ENCODE measurements at places on chromosomes 5 and 9.
A peak's percentile ranks its signal among the peaks of the same experiment; 100 is the strongest.

- DNase-seq = no peak
Observed at GRCh38 chr5:113232221-113232620, 202.6 kb downstream of the TSSK1B start.

- no peak for DNase-seq
Observed at GRCh38 chr5:849651-850301, 1.0 kb downstream of the ZDHHC11 start.

DNA sequence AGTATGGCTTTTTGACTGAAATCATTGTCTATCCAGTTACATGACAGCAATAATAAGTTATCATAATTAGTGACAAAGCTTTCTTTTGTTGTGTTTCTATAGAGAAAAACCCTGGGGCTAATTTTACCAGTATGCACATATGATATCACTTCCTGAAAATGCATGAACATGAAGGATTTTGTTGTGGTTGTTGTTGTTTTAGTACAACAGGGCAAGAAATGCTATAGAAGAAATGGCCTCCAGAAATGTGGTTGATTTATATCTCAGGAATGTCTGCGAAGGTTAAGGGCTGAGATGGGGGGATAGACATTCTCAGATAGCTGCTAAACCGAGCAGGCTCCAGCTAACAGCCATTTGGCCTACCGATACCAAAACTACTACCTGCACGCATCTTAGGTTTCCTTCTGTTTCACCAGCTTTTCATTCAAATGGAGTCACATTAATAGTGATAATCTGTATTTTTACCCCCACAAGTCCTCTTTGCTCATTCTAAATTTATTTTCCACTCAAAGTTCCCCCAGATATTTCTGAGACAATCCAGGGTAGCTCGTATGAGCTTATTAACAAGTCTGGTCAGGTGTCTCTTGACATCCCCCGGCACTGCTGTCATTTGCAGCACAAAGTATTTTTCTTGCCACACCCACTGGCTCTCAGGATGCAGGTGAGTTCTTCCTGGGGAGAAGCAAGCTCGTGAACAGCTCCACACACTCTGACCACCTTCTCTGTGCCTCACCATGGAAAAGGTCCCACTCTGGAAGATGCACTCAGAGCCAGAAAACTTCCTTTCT lies 232.4 kb upstream of the GAS1 start:
- no peak for DNase-seq

- peak; percentile 99 for DNase-seq
Observed at GRCh38 chr5:168314735-168315411, 23.4 kb downstream of the WWC1 start.

GRCh38 chr5:159052401-159053011 lies 47.2 kb downstream of the EBF1 start:
- no peak for DNase-seq

DNA sequence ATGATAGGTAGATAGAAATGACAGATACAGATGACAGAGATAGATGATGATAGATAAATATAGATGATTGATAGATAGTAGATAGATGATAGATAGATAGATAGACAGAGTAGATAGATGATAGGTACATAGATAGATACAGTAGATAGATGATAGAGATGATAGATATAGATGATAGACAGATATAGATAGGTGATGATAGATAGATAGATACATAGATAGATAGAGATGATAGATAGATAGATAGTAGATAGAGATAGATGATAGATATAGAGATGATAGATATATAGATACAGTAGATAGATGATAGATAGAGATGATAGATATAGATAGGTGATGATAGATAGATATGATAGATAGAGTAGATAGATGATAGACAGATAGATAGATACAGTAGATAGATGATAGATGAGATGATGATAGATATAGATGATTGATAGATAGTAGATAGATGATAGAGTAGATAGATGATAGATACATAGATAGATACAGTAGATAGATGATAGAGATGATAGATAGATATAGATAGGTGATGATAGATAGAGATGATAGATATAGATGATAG lies 95.7 kb upstream of the SMIM23 start:
- DNase-seq = no peak

- no peak for DNase-seq
Observed at GRCh38 chr9:130626249-130626996, 38.0 kb upstream of the PRDM12 start.

DNA sequence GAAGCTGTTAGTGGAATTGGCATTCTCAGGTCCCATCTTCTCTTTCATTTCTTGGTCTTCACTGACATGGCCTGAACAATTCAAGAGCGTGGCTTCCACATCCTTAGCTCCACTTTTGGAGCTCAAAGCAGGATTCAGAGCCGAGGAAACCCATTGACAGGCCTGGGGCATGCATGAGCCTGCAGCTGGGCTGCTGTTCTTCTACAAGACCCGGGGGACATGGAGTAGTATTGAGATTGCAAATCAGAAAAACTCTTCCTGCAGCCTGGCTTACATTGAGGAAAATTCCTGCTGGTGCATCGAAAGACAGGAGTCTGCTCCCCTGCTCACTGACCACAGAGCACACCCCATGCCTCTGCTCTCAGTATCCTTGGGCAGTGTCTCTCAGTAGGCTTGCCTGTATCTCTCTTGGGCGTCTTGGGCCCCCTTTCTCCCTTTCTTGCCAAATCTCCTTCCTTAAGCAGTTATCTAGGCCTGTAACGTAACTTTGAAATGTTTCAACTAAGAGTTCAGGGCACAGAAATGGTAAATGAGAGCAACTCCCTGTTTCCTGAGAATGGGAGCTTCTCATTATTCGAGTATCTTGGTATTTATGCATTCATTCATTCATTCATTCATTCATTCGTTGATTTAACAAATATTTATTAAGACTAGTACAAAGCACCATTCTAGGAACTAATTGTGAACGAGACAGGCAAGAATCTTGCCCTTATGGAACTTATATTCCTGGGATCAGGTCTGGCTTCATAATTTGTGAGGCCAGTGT lies 603.6 kb upstream of the CLINT1 start:
- no peak for DNase-seq

DNA sequence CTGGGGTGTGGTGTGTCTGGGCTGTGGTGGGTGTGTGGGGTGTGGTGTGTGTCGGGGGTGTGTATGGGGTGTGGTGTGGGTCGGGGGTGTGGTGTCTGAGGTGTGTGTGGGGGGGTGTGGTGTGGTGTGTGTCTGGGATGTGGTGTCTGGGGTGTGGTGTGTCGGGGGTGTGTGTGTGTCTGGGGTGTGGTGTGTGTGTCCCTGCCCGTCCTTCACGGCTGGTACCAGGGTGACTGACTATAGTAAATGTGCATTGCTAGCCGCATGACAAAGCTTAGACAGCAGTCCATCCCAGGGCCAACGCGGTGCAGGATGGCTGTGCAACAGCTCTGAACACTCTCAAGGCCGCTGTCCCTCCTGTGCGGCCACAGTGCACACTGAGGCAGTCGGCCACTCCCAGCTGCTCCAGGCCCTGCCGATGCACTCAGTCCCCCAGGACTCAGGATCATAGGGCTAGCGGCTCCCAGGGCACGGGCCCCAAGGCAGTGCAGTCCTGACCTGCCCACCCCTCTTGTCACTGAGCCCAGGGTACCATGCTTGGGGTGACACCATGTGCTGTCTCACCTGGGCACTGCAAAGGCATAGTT lies 54.0 kb downstream of the SECISBP2 start:
- DNase-seq = peak; percentile 22

Measured in HT1080 (cell line).